ENCODE measurements at places on chromosomes 7 and 10.

GRCh38 chr10:107583974-107584373 lies 419.5 kb upstream of the SORCS1 start:
- DNase-seq = no peak

- DNase-seq = no peak
These were observed 9.0 kb upstream of the CUZD1 start for GRCh38 chr10:122854648-122855047.

- DNase-seq = no peak
These were observed 7.5 kb downstream of the ZNF282 start for GRCh38 chr7:149202831-149203231.

DNA sequence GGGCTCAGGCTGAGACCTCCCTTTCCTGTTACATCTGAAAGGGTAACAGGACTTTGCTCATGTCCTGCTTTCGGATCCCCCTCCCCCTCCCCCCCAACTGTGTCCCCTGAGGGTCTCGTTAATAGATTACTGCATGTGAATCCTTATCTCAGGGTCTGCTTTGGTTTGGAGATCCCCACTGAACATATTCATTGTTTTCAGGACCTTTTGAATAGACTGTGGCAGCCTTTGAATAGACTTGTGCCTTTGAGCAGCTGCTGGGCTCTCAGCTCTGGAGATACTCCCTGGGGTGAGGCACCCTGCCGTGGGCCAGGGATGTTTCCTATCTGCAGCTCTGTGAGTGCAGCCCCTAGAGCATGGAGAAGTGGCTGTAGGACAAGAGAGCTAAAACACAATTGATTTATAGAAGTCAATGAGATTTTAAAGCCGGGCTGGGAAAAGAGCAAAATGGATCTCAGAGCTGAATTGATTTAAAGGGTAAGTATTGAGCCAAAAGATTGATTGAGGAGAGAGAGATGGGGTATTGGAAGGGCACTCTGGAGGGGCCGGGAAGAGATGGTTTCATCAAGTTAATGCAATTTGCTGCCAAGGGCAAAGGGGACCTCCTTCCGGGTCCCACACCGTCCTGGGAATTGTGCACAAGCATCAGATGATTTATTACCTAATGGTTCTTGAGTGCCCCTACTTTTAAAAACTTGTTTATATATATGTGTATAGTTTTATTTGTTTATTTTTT lies 9.9 kb downstream of the ARHGAP22 start:
- DNase-seq = no peak

DNA sequence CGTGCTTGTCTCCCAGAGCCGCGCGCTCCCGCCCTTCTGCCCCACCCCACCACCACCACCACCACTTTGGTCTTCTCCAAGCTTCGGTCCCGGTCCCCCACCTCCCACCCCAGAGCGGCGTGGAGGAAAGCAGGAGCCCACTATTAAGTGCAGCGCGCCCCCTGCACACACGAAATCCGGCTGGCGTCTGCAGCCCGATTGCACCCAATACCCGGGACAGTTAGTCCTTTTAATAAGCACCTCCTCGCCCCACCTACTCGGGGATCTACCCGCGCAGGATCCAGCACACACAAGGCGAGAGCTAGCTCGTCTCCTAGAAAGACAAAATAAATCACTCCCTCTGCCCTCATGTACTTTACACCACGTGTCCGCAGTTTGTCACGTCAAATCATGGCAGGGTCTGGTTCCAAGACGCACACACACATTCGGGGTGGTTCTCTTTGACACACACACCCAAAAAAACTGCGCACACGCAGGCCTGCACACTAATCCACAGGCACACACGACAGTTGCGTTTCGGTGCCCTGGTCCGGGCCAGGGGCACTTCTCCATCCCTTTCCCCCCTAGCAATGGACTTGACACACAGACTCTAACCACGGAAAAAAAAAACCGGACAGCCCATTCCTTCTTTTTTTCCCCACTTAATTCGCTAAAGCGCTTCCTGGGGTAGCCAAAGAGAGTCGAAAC lies 1.6 kb downstream of the SFMBT2 start:
- DNase-seq = no peak

- DNase-seq = no peak
These were observed 169.9 kb upstream of the ASAH2 start for GRCh38 chr10:50421026-50421719.

DNA sequence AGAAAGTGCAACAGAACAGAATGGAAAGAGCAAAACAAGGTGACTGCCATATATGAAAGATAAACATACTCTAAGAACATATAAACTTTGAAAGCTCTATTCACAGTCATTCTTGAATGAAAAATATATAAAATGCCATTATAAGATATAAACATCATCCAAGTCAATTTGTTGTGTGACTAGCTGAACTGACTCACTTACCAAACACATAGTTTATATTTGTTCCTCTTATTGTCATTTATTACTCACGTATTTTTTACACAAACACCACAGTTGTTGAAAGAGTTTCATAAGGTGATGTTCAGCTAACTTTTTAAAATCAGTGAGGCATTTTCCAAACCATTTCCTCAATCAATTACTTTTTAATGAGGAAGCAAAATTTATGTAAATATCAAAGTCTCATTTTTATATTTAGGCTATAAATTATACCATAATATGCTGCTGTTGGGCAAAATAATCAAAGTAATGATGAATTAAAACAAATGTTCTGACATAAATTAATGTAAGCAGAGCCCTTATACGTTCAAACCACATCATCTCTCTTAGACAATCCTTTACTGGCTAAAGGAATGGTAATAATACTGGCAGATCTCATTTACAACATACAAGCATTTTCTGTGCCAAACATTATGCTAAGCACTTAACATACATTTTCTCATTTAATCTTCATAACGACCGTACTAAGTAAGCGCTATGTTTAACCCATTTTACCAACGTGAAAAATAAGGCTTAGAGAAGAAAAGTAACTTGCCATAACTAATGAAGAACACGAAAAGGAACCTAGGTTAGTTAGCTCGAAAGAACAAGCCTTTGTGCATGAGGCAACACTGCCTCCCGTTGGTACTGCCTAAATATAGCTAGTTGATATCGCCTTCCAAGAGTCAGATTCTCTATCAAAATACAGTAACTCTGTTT lies 7.3 kb downstream of the LRRN3 start:
- DNase-seq = peak; percentile 12

DNA sequence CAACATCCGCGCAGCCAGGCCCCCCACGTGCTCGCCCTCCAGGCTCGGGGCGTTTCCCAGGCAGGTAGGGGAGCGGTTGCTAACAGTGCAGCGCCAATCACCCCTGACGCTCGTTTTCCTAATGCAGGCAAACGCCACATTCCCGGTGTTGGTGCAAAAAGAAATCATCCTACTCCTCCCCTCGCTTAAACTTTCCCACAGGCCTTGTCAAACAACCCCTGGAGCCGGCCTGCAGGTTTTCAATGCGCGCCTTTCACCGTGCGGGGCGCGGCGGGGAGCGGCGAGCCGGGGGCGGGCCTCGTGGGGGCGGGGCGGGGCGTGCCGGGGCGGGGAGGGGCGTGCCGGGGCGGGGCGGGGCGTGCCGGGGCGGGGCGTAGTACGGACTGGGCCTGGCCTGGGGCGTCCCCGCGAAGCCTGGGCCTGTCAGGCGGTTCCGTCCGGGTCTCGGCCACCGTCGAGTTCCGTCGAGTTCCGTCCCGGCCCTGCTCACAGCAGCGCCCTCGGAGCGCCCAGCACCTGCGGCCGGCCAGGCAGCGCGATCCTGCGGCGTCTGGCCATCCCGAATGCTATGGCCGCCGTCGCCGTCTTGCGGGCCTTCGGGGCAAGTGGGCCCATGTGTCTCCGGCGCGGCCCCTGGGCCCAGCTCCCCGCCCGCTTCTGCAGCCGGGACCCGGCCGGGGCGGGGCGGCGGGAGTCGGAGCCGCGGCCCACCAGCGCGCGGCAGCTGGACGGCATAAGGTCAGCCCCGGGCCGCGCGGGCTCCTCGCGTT lies at the start of gene ECHDC3:
Gene ECHDC3 (plus strand): TSS at position 374 of the 770 bp plus-strand sequence. CDS start 195 bp downstream, at position 569.
- peak; percentile 49 for DNase-seq

GRCh38 chr7:81284576-81284975 lies 365.7 kb upstream of the SEMA3C start:
- no peak for DNase-seq

DNA sequence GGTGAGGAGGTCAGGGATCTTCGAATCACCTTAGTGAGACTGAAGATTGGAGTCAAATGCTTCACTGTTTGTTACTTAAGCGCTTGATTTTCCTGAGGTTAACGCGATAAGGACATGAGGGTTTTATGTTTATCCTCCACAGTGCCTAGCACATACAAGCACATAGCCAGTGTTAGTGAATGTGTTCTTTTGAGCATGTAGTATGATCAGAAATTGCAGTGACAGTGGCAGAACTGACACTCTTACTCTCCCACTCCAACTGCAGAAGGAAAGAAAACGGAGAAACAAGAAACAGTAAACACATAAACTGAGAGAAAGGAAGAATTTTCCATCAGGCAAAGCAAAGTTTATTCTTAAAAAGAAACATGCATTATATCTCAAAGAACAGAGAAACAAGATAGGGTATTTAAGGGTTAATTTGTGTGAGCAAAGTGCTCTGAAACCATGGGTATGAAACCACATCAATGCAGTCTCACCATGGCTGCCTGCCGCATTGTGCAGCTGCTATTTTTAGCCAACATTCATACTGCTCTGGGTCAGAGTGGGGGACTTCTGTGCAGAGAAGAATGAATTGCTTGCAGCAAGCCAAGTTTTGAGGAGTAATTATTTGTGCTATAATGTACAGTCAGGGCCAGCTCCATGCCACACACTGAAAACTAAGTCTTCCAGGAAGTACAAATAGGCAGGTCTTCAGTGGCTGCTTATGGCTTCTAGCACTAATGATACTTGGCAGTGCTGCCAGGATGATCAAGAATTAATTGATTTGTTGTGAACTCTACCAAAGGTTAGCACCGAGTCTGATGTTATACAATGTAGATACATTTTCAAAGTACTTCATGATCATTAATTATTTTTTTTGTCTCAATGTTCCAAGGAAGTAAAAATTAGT lies 152.0 kb downstream of the MACC1 start:
- DNase-seq = no peak

- DNase-seq = no peak
These were observed 100.5 kb downstream of the TACC2 start for GRCh38 chr10:122089311-122090017.

DNA sequence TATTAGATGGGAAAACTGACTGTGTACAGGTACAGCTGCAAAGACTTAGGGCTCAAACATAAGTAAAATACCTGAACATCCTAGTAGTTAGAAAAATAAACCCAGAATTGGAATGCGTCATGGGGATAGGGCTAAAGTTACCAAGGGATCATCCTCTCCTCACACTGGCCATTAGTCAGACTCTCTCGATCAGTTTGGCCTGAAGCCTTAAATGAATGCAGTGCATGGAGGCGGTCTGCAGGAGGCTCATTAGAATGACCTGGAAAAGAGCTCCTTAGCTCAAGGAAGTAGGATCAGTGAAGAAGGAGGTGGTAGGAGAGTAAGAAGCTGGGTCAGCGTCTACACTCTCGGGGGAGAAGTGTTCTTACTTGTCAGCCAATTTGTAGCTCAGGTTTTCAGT lies 35.3 kb downstream of the DENND2A start:
- DNase-seq = no peak

GRCh38 chr10:8295311-8295710 lies 240.8 kb downstream of the GATA3 start:
- DNase-seq = no peak

GRCh38 chr7:157347217-157347904 lies 10.6 kb downstream of the DNAJB6 start:
- DNase-seq = no peak

DNA sequence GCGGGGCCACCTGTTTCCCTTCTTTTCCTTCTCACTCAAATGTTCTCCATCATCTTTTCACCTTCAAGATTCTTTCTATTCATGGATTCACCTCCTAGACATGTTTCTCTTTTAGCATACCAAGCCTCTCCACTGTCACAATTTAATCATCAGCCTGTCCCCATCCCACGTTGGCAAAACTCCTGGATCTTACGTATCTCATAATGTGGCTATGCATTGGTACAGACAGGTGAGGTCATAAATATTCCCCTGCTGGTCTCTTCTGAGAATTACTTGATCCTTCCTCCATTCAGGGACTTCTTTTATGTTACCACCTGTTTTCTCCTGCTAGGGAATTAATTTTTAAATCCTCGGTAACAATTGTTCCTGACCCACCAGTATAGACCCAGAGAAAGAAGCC lies 262.6 kb upstream of the NEBL start:
- no peak for DNase-seq

DNA sequence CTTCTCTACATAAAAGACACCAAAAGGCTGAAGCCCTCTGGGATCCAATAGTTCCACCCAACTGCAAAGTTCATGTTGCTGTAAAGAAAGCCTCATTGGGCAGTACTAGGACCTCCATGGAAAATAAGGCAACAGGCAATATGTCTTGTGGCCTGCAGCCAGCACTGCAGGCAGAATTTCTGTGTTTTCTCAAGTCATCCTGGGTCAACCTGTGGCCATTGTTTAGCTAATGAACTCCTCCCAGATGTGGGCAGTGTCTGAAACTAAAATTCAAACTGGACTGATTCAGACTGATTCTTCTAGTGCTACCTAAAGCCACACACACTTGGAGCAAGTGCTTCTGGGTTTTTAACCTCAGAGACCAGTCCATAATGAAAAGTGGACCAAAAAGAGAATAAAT lies 141.5 kb downstream of the PPP1R17 start:
- no peak for DNase-seq

GRCh38 chr10:27741173-27742091 lies 4.2 kb downstream of the MKX start:
- no peak for DNase-seq

DNA sequence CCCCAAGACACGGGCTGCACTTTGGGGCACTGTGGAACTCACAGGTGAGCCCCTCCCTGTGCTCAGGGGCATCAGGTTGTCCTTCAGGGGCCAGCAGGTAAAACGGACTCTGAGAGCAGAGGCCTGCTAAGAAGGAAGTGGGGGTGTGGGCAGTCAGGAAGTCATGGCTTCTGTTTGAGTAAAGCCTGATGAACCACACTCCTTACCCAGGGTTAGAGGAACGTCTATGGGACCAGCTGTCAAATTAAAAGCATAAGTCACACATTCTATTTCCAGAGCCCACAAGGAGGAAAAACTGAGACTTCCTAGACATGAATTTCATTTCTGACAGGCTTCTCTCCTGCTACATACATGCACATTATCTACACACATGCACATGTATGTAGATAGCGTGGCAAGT lies 616.4 kb downstream of the SDK1 start:
- no peak for DNase-seq

- no peak for DNase-seq
These were observed 12.4 kb upstream of the SAMD8 start for GRCh38 chr10:75098902-75099673.

GRCh38 chr7:116271161-116271913 lies 61.0 kb downstream of the TES start:
- DNase-seq = no peak

DNA sequence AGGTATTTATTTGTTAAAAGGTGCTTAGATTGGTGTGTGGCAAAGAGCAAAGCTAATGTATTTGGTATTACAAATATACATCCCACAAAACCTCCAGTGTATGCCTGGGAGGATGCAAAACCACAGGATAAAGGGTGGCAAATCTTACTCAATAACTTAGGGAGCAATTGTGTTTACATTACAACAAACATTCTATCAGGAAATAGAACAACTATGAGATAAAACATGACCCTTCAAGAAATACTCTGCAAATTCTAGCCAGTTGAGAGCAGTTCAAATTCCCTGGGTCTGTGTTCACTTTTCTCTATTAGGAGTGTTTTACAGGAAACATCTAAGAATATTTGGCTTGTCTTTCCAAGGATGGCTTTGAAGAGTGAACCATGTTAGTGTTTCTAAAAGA lies 64.9 kb downstream of the CUL1 start:
- no peak for DNase-seq

GRCh38 chr10:113497198-113497597 lies 55.7 kb upstream of the HABP2 start:
- no peak for DNase-seq

Data from bone marrow (tissue), 2 donors.